ENCODE measurements at places on chromosomes 4 and X. TPM values are rescaled to one million over a fixed set of nuclear protein-coding genes. Genes with fewer than 3 reads are reported as not detected.

The QDPR gene
- polyA plus RNA-seq: 24.4 TPM

The NR3C2 gene
- 6.8 TPM for polyA plus RNA-seq

GRCh38 chr4:167956676-167957075 is 135.7 kb upstream of the ANXA10 start:
- no peak for DNase-seq

GRCh38 chrX:113929004-113929403 is 654.9 kb upstream of the HTR2C start:
- DNase-seq: no peak

DNA sequence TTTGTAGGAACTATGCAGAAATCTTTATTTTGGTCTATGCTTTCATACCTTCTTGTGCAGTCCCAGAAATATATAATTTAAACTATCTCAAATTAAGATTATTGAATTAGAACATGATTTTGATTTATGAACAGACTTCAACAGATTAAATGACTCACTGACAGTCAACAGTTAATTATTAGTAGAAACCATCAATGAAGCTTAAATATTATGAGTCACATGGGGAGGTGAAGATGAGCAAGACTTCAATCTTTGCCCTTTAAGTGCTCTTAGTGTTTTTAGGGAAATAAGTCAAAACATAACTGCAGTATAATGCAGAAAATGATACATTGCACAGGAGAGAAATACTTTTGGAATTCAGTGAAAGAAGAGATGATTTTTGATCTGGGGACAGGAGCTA is 81.5 kb upstream of the BMP3 start:
- no peak for DNase-seq

DNA sequence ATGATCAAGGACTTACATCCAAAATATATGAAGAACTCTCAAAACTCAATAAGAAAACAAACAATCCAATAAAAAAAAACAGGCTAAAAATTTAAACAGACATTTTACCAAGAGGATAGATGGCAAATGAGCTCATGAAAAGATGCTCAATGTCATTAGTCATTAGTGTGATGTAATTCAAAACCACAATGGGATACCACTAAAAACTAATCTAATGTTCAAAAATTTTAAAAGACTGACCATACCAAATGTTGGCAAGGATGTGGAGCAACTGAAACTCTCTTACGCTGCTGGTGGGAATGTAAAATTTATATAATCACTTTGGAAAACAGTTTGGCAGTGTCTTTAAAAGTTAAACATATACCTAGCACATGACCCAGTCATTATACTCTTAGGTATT is 43.7 kb downstream of the RPS6KA6 start:
- no peak for DNase-seq

- DNase-seq: no peak
Measured at GRCh38 chr4:80732010-80732409, 298.5 kb upstream of the BMP3 start.

DNA sequence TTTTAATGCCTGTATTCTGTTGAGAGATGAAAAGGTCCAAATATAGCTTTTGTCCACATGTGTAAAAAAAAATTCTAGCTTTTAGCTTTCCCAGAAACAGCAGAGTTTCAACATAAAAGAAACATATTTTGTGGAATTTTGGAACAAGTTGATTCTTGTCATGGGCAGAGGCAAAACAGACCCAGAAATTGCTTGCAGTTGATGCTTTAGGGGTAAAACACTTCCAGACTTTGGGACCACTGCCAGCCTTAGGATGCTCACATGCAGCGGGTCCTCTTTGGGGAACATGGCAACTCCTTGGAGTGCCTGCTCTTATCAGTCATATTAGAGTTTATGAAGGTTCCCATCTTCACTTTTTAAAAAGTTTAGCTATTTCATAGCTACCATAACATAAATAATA is 30.4 kb downstream of the DCLK2 start:
- DNase-seq: peak; percentile 12

DNA sequence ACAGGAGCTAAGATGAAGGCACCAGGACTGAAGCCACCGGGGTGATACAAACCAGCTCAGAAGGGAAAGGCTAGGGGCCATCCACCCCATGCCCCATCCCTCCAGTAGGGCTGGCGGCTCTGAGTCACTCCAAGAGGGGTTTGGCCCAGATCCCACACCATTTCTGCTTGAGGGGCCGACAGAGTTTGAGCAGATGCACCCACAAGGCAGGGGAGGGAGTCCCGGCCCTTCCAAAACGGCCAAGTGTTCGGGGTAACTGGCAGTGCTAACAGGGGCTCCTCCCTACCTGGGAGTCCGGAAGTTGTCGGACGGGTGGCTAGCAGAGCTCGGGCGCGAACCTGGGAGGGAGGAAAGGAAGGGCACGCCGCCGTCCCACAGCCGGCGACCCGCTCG is 412 bp downstream of the SLC10A3 start:
- DNase-seq: peak; percentile 74

DNA sequence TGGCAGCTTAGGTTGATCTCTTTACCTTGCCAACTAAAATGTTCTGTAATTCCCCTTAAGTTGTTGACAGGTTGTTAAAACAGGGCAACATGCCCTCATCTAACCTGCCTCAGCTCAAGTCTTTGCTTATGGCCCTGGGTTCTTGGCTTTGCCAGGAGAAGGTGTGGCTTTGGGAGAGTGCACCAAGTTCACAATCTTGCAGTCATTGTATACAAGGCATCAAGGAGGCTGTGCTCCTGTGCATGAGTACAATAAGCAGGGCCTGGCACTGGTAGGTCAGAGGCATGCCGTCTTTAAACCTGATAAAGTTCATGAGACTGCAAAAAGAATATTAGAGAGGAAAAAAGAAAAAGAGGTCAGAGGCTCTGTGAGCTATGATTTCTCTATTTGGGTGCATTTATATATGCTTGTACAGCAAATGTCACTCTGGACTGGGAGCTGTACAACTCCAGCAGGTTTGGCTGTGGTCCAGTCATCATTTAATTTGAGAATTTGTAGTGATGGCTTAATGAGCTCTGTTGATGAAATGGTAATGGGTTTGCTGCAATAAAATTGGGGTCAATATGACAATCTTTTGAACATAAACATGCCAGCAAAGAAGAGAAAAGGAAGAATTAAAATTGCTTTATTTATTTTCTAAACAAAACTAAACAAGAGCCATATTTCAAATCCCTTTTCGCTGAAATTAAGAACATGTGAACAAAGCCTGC is 30.3 kb downstream of the AREG start:
- no peak for DNase-seq

DNA sequence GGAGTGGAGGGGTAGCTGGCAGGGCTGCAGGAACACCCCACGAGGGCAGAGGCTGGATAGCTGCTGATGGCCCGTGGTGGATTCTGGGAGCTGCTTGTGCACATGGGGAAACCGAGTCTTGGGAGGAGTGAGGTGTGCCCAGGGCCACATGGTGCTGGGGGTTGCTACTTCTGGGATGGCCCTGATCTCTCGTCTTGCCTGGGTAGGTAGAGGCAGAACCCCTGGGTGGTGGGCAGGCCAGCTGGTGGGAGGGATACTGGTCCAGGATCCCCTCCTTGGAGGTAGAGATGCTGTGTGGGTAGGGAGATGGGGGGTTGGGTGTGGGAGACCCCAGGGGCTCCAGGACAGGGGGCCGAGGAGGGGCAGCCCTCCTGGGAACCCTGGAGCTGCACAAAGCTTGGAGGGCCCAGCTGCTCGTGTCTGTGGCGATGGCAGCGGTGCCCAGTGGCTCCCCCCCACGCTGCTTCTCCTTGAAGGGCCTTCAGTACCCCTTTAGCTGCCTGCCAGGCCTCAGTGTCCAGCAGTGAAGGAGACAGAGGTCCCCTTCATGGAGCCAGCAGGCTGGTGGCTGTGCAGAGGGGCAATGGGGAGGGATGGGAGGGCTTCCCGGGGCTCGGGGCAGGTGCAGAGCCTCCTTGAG is 3.2 kb downstream of the NAT8L start:
- no peak for DNase-seq

DNA sequence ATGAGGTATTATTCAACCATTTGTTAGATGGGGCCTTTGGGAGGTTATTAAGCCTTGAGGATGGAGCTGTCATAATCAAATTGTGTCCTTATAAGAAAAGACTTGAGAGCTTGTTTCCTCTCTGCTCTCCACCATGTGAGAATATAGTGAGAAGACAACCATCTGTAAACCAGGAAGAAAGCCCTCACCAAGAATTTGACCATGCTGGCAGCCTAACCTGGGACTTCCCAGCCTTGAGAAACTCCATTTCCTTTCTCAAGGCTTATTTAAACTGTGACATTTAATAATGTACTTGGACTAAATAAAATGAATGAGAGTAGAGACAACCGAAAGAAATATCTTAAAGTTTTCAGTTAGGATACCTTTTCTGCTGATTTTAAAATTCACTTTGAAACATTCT is 83.7 kb upstream of the GC start:
- DNase-seq: no peak

DNA sequence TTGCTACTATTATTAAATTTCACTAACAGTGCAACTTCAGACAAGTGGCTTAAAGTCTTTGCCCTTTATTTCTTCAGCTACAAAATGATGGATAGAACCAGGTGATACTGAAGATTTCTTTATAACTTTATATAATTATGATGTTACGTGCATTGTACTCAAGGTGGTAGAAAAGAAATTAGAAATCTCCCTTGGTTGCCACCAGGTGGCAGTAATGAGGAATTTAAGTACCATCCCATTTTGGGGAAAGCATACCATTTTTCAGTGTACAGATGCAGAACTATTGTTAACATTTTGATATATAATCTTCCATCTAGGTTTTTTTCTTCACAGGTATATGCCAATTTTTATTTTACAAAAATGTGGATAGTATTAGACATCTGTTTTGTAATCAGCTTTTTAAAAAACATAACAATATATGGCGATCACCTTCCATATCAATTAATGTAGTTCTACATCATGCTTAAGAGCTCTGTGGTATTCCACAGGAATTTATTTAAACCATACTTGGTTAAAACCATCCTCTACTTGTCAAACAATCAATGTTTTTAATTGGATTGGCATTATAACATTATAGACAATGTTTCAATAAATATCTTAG is 37.7 kb upstream of the RAB33B start:
- no peak for DNase-seq

- DNase-seq: no peak
Measured at GRCh38 chr4:47383829-47384427, 79.6 kb downstream of the COMMD8 start.

DNA sequence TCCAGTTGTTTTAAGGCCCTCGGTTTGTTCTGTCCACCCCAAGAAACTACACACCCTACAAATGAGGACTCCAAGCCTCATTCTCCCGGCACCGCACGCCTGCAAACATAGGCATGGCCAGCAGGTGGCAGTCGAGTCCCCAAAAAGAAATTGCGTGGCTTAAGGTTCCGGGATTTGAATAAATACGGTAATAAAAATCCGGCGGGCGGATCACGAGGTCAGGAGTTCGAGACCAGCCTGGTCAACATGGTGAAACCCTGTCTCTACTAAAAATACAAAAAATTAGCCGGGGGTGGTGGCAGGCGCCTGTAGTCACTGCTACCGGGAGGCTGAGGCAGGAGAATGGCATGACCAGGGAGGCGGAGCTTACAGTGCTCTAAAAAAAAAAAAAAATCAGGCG is 21.8 kb upstream of the CSF2RA start:
- peak; percentile 27 for DNase-seq

DNA sequence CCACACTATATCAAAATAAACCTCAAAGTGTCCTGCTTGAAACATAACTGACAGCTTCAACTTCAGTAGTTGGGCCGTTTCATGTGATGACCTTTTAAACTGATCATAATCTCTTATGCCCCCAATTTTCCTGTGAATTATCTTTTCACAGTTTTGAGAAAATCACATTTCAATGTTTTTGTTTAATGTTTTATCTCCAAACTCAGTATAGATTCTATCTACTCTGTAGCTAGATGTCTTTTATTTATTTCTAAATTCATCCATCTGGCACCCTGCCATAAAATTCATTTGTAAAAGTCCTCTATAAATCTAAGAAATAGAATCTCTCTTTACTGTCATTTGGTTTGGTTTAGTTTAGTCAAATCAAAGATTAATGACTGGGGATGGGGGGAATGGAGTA is 557.3 kb downstream of the ANKRD50 start:
- no peak for DNase-seq

- no peak for DNase-seq
Measured at GRCh38 chr4:39825090-39825489, 127.2 kb downstream of the UBE2K start.

DNA sequence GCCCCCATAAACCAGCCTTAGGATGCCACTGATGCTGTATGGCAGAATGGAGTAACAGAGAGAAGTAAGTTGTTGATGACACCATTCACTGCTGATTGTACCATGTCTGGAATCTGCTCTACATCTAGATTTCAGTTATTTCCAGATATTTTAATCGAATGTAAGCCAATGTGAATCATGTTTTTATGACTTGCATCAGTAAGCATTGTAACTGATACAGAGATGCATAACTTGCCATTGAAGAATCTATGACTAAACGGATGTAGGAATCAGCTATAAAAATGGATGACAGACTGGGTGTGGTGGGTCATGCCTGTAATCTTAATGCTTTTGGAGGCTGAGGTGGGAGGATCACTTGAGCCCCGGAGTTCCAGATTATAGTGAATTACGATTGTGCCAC is 161.0 kb upstream of the GATB start:
- DNase-seq: no peak

DNA sequence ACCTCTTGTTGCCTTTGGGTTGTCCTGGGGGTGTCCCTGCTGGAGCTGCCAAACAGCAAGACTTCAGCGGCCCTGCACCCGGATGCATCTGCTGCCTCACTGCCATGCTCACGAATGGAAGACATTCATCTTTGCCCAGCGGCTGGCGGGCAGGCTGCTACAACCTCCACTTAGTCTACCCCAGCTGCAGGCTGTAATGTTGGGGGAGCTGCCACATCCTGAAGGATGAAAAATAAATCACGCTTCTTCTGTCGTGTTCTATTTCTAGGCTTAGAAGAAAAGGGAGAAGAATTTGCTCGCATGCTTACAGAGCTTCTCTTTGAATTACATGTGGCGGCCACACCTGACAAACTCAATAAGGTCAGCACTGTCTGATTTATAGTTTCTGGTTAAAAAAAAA is 61.4 kb downstream of the FAM114A1 start:
- no peak for DNase-seq

- DNase-seq: no peak
Measured at GRCh38 chr4:74161666-74162450, 3.9 kb downstream of the MTHFD2L start.

GRCh38 chrX:41116948-41117347 is 31.7 kb downstream of the USP9X start:
- no peak for DNase-seq

DNA sequence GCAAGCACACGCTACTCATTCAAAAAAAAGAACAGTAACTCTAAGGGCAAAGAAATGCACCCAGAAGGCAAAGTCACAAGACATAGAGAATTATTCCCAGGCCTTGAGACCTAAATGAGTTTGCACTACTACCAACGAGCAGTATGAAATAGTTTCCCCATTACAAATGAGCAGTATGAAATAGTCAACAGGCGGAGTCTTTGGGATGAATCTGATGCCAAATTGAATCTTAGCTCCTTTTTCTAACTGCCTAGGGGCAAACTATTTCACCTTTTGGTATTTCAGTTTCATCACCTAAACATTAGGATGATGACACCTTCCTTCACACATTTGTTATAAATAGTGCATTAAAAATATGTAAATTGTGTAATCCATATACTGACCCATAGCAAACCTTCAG is 213.0 kb upstream of the FAT4 start:
- no peak for DNase-seq
